BJ (cell line): ENCODE measurements at places on chromosomes 2 and 18.

DNA sequence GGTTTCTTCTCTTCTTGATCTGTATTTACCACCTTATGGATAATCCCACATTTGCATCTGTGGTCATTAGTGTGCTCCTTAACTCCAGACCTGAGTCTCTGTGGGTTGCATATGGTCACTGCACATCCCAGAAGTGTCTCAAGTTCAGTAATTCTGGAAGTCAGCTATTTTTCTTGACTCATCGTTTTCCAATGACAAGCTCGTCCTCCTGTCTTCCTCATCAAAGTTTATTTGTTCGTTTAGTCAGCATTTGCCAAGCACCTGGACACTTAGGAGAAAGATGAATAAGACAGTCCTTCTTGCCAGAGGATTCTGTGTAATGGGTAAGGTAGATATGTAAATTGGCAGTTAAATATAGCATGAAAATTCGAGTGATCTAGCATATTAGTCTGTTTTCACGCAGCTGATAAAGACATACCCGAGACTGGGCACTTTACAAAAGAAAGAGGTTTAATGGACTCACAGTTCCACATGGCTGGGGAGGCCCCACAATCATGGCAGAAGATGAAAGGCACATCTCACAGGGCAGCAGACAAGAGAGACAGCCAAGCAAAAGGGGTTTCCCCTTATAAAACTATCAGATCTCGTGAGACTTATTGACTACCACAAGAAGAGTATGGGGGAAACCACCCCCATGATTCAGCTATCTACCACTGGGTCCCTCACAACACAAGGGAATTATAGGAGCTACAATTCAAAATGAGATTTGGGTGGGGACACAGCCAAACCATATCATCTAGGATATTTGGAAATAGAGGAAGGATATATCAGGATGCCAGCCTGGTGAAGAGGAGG lies 19.4 kb downstream of the FASTKD2 start:
- no peak for DNase-seq

DNA sequence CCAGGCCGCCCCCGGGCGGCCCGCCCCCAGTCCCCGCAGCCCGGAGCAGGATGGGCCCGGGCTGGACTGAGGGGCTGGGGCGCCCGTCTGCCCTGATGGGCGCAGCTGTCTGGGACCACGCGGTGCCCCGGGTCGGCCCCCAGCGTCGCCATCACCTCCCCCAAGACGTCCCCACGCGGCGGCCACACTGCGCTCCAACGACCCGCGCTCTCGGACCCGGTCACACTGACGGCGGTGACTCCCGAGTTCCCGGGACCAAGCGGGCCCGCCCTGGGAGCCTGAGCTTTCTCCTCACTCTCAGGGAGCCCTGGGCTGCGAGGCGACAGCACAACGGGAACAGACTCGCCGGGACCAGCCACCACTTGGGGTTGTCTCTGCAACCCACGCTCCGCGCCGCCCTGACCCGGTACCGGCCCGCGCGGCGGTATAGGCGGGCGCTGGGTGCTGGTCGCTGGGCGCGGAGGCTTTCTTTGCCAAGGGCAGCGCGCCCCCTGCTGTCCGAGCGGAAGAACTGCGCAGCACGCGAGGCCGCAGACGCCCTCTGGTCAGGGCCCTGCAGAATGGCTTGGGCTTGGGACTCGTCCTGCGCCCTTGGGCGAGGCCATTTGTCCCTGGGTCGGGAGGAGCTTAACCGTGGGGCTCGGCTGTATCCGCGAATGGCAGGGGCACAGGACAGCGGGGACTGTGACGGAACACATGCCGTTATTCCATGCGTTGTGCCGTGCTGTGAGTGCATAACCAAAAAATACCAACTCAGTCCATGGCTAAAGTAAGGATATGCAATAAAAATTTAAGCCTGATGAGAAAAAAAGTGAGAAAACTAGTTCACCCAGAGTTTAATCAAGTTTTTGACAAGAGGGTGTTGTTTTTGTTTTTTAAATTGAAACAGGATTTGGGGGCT lies 54.8 kb upstream of the ANKRD62 start:
- DNase-seq = no peak

DNA sequence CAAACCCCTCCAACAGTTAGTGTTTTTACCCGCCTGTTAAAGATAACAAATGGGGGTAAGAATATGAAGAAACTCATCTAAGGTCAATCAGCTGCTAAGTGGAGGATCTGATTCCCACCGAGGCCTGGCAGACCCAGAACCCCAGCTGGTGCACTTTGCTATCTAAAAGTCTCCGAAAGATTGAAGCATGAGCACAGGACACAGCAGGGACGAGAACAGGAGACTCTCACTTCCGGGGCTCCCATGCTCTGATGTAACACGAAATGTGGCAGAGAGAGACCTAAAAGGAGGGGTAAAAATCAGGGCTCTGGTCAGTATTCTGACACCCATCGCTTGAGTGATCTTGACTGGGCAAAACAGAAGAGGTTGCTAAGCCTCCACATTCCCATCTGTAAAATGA lies 119.7 kb downstream of the PDCL3 start:
- DNase-seq = no peak

GRCh38 chr2:151973901-151974199 lies 125.0 kb downstream of the CACNB4 start:
- DNase-seq = no peak

GRCh38 chr18:3179430-3180089 lies 40.2 kb downstream of the MYOM1 start:
- DNase-seq = no peak

DNA sequence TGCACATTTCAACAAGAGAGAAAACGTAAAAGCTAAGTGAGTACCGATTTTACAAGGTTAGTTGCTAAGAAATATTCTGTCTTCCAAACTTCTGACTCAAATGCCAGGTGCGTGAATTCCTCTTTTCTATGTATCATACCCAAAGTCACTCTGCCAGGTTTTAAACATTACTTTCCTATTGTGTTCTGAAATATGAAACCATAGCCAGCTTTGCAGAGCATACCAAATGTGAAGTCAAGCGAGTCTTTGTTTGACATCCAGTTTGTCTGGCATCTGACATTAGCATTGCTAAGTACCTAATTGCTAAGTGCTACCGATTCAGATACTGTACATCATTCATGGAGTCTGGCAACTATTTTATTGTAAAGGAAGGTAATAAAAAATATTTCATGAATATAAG lies 321.9 kb upstream of the GALNT5 start:
- DNase-seq = no peak

- DNase-seq = no peak
These were observed 74.6 kb downstream of the ACAA2 start for GRCh38 chr18:49738721-49739120.

DNA sequence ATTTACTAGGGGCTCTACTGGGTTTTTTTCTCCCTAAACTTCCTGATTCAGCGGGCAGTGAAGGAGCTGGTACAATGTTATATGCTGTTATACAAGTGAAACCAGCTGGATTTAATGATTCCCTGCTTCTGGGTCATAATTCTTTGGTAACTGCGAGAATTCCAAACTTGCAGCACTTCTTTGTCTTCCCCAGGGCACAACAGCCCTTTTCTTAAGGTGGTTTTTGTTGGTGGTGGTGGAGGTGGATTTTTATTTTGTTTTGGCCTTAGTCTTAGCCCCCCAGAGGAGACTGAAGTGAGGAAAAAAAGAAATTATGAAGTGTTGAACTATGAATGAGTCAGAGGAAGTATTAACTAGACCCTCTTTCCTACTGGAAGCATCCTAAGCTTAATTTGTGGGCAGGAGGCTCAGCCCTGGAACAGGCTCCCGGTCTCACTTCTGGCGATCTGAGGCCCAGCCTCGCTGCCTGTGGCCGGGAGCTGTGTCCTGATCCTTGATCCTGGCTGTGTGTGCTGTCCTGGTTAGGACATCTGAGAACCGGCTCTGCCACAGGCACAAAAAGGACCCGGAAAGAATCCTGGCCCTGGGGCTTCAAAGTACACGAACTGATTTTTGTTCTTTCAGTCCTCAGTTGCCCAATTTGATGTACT lies 141.9 kb downstream of the LYPD6B start:
- peak; percentile 14 for DNase-seq

- no peak for DNase-seq
These were observed 6.7 kb upstream of the ATG16L1 start for GRCh38 chr2:233244818-233245217.

GRCh38 chr2:218925434-218925833 lies 34.0 kb upstream of the CDK5R2 start:
- no peak for DNase-seq

GRCh38 chr2:61534926-61535325 lies 3.2 kb downstream of the XPO1 start:
- no peak for DNase-seq

DNA sequence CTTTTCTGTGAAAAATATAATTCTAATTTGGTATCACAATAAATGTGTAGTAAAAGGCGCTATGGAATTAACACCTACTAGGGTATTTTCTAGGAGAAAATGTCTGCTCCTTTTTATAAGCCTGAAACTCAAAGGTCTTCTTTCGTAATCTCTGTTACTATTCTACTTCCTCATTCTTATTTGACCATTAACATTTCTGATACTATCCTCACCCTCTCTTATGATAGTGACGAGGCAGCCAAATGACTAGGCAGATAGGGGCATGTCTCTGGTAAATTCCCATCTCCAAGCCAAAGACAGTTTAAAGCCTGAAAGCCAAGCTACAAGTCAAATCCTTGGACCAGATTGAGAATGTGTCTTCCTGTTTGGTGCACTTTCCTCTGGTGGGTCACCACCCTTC lies 251.7 kb downstream of the LRRTM4 start:
- DNase-seq = no peak

DNA sequence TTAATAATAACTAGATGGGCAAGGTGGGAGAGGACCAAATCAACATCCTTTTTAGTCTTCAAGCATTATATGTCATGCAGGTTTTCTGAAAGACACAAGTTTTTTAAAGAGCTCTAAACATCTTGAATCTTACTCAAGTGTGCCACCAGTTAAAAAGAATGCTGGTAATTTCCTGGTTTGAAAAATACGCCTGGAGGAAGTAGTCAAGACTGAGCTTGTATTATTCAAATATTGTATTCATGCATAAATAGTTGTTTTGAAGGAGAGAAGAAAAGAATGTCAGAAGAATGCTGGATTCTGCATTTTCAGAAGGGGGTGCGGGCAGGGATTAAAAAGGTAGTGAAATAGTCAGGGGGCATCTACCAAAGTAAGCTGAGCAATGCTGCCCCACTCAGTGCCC lies 90.7 kb downstream of the WDPCP start:
- no peak for DNase-seq

DNA sequence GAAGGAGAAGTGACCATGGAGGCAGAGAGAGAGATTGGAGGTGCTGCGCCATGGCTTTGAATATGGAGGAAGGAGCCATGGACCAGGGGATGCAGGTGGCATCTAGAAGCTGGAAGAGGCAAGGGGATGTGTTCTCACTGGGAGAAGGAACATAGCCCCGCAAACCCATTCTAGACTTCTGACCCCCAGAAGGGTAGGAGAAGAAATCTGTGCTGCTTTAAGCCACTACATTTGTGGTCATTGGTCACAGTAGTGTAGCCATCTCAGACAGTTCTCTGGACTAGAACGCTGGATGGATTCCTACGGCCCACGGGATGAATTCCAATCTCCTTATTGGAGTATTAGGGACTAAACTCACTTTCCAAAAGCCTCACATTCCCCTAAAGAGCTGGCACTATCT lies 67.8 kb downstream of the PTGR3 start:
- DNase-seq = no peak

DNA sequence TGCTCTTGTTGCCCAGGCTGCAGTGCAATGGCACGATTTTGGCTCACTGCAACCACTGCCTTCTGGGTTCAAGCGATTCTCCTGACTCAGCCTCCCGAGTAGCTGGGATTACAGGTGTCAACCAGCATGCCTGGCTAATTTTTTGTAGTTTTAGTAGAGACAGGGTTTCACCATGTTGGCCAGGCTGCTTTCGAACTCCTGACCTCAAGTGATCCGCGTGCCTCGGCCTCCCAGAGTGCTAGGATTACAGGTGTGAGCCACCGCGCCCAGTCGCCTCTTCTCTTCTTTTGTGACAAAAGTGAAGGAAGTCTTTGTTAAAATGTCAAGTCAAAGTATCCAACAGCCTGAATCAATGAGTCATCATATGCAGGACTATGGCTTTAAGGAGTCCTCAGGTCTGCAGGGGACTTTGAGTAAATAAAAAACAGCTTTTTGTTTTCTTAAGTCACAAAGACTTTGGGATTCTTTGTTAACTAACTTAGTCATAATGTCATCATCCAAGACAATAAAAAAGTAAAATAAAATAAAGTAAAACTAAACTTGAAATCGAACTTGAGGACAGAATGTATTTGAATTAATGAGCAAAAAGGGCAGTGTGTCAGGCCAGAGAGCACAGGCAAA lies 1153.2 kb downstream of the SUCLG1 start:
- no peak for DNase-seq

DNA sequence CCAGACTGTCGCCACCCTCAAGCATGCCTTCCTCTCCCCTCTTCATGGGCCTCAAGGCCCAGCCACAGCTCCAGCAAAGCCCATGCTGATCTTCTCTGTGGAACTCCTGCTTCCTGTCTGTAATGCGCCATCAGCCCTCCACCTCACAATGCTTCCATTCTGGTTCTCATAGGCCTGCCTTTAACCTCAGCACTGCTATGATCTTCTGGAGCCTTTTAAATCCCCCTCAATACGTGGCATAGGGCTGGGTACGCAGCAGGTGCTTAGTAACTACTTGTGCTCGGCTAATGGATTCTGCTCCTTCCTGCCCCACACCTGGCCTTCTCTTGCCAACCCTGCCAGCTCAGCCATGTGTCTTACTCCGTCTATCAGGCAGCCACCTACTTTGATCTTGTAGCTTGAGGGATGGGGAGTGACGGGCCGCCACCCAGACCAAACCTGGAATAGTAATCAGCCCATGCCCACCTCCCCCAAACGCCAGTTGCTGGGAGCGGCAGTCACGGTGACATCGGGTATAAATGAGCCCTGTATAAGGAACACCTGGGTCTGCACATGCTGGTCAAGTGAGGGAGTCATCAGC lies 106.7 kb upstream of the MCFD2 start:
- no peak for DNase-seq

DNA sequence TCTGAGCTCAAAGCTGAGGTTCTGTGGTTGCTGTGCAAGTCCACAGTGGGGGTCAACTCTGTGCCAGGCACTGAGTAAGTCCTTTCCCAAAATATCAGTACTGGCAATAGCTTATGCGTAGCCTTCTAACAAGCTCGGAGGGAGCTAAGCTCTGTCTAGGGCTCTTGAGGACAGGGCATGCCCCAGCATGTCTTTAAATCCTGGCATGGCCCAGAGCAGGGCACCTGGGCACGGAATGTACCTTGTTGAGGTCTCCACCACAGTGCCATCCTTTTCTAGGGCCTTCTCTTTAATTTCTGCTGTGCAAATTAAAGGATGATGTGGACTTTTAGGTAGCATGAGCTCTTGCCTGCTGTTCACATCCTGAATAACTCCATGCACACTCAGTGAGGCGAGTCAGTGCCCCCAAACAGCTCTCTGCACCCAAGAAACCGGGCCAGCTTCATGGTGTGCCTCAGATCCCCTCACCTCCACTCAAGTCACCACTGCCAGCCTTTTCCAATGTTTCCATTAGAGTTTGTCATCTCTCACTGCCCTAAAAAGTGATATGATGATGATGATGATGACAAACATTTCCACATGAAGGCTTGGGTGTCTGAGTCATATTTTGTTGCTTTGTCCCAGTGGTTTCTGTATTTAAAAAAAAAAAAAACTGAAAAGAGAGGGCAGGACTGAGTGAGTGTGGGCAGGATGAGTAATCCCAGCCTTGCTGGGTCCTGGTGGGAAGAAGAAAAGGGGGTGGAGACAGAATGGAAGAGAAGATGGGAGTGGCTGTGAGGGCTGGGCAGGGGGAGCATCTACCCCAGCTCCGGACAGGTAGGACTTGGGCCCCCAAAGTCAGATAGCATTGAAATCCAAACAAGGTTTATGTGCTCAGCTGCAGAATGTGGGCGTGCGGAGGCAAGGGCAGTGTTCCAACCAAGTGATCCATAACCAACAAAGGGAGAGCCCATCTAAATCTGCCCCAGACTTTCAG lies 78.9 kb downstream of the ZBTB7C start:
- DNase-seq = peak; percentile 43

GRCh38 chr2:166293984-166294383 lies 81.8 kb downstream of the SCN9A start:
- no peak for DNase-seq
